ENCODE measurements at places on chromosomes 6 and 20. TPM values are rescaled to one million over a fixed set of nuclear protein-coding genes. Genes with fewer than 3 reads are reported as not detected.

DNA sequence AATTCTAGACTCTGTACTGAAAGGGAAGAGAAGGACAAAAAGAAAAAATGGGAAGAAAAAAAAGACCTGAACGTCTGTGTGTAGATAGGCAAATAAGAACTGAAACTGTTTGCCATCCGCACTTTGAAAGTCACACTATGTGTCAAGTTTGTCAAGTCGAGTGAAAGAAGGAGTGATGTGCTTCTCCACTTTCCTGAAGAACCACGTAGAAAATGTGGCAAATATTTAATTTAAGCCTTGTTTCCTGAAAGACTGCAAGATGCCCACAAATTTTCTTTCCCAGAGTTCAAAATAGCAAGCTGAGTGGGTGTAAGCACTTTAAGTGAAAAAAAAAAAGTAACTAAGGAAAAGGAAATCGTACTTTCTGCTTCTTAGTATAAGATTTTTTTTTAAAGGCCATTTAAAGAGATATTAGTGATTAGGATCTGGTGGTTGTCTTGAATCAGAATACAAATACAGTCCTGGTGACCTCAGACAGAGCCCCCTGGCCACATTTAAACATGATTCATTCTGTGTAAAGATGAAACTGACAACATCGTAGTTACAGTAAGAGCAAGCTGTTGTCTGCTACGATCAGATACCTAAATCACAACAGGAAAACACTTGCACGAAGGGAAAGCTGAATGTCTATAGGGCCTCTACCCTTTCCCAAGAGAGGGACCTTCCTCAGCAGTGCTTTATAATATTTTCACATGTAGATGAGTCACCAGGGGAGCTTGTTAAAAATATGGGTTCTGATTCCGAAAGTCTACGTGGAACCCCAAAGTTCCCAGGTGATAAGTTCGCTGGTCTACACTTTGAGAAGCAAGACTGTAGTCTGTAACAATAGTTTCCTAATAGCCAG lies 102.3 kb downstream of the HIVEP2 start:
- no peak for DNase-seq

GRCh38 chr6:105485456-105485855 lies 82.6 kb upstream of the PREP start:
- no peak for DNase-seq

- DNase-seq = no peak
These were observed 49.7 kb downstream of the SLC22A23 start for GRCh38 chr6:3406891-3407809.

GRCh38 chr20:35257175-35257909 lies 20.6 kb downstream of the MMP24OS start:
- DNase-seq = no peak

DNA sequence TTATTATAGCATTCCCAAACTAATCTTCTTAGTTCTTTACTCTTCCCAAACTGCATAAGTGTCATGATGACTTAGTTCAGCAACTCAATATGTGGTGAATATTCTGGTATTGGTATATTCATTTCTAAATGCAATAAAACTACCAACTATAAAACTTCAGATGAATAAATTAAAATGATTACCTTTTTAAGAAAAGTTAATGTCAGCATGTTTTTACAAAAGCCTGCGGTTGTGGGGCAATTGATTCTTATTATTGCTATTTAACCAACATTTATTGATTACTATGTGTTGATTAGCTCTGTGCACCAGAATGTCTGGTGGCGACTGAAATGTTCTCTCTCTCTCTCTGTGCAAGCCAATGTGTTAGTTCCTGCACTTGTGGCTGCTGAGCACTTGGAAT lies 5.0 kb upstream of the SLC22A3 start:
- no peak for DNase-seq

DNA sequence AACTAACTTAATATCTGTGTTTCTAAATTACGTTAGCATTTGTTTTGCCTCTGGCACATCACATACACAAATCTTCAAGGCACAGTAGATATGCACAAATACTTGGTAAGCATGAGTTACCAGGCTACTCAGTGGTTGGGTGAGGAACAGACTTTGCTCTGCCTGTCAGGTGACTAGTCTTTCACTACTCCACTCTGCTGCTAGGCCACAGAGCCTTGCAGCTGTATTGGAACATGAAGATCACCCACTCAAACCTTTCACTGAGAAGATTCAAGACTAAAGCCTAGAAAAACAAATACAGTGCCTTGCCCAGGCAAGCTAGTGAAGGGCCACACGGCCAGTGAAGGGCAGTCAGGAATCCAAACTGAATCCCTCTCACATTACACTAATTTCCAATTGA lies 47.0 kb downstream of the DTNBP1 start:
- no peak for DNase-seq

- no peak for DNase-seq
These were observed 192.2 kb downstream of the GMPR start for GRCh38 chr6:16430391-16431089.

DNA sequence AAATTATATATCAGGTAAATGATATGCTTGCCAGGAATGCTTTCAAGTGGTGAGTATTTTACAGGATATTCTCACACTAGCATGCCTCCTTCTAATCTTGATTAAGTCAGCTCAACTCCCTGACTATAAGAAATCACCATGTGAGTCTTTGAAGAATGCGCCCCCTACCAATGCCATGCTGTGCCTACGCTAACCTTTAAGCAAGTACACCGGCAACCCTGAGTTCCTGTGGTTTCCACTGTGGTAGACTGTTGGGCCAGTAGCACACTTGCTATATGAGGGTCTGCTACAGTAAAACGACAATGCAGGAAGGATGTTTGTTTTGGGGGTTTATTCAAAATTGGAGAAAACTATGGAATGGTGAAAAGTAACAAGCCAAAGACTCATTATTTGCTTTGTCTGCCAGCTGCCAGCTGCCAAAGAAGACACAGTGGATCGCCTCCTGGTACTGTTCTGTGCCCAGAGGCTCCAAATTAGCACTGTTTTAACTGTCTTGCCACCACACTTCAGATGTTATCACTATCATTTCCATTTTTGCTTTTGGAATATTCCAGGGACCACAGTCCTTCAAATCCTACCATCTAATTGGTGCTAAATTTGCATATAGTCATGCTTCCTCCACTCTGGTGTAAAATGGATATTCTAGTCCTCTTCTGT lies 333.5 kb downstream of the RNGTT start:
- DNase-seq = no peak

DNA sequence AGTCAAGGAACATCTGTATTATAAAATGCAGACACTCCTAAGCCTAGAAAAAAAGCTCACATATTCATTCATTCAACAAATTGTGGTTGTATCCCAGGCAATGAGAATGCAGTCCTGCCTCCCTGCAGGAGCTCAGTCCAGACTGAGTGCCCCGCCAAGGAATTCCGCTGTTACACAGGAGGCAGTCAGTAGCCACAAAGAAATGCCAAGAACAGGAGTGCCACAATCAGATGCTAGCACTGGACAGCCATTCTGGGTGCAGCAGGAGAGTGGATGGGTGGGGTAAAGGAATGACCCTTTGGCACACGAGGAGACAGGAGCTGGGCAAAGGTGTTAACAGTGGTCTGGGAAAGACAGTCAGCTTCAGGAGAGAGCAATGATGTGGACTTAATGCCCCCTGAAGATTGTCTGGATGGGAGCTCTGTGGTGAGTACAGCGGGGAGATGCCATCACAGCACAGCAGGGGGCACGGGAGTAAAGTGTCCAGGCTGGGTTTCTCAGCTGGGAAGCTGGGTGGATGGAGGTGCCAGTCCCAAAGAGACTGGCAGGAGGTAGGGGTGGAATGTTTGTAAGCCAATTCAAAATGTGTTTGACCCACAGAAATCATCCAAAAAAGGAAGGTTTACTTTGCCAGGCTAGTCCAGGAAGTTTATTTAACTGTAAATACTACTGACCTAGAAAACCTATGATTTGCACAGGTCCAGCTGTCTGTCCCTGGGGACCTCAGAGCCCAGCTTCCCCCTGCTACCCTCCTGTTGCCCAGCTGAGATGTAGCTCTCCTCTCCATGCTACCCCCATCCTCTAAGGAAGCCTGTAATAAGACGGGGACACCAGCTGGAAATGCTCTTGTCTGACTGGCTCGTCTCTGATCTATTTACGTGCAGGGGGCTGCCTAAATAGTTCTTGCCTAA lies 84.1 kb downstream of the SLC23A2 start:
- no peak for DNase-seq

DNA sequence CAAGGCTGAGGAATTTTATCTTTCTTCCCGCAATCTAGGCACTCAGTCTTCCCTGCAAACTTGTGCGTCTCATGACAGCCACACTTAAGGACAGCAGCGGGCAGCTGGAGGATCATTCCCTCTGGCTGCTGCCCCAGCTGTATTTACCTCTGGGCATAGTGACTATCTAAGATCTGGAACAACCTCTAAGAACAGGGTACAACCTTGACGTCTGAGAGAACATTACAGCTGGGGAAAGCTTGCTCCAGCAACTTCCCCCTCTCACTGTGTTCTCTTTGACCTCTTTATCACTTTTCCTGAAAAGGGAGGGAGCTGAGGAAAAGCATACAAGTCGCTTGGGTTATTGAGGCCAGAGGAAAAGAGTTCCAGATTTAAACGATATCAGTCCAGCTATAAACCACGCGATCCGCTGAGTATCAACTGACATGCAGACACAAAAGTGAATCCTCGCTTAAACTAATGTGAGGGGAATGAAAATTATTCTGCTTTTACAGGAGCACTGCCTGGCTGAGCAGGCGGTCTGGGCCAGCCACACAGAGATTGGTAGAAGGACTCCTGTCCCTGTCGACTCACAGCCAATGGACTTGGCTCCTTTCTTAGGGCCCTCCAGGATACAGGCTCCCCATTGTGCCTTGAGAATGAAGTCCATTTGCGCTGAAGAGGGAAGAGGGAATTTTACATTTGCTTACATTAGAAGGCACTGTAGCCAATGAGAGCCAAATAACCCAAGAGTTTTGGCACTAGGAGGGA lies 153.3 kb downstream of the QRSL1 start:
- DNase-seq = no peak

HIVEP1 gene
- total RNA-seq = 27.3 TPM

GRCh38 chr6:163878698-163879097 lies 464.2 kb downstream of the QKI start:
- no peak for DNase-seq

GRCh38 chr6:31363811-31364210 lies 6.8 kb upstream of the HLA-B start:
- DNase-seq = no peak
